ENCODE measurements at places on chromosomes 2 and 18.

- DNase-seq, result no peak
Measured at GRCh38 chr18:35513181-35513936, 15.6 kb upstream of the INO80C start.

DNA sequence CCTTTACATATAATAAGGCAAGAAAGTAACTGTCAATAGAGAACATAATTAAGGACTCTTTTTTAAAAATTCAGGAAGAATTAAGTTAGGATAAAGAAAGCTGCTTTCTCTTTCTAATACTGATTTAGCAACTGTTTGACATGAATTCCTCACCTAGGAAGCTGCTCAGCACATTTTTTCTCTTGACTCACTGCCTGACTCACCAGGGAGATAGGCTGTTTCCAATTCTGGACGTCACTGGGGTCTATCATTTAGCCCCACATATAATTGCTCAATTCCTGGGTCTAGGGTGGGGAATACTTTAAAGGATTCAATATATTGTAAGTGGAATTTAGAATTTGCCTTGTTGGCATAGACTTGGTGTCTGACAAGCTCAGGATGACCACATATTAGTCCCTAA lies 50.8 kb upstream of the UGP2 start:
- DNase-seq, result peak; percentile 72

- DNase-seq, result no peak
Measured at GRCh38 chr18:64678048-64678447, 529.2 kb upstream of the LINC00305 start.

DNA sequence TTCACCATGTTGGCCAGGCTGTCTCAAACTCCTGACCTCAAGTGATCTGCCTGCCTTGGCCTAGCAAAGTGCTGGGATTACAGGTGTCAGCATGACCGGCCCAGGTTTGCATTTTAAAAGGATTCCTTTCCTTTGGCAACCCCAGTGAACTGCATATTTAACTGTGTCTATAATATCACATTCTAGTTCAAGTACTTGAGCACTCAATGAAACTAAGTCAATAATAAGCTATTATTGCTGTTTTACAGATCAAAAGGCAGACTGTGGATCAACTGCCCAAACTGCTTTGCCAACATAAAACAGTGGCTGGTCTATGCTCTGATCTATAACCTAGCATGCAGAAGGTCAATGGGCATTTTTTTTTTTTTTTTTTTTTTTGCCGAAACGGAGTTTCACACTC lies 144.5 kb downstream of the USP34 start:
- DNase-seq, result no peak

GRCh38 chr2:43158259-43158880 lies 68.0 kb downstream of the ZFP36L2 start:
- no peak for DNase-seq

DNA sequence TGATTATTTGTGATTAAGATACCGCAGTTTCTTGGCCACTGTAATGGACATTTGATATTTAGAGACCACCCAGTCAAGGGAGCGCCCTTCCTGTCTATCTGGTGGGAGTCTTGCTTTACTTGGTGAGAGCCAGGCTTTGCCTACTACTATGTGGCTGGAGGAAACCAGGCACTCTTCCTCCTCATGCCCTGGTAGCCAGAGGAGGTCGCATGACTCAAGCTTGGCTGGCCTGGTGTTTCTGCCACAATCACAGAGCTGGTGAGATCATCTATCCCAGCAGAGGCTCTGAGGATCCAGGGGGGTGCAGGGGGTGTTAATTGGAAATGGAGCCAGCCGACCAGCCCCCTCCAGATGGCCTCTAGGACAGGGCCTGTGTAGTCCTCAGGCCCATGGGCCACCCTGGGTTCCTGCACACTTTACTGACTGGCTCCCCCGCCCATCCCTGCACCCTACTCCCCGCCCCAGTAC lies 46.8 kb upstream of the BIN1 start:
- no peak for DNase-seq

- DNase-seq, result no peak
Measured at GRCh38 chr2:172870396-172870795, 134.8 kb downstream of the RAPGEF4 start.

DNA sequence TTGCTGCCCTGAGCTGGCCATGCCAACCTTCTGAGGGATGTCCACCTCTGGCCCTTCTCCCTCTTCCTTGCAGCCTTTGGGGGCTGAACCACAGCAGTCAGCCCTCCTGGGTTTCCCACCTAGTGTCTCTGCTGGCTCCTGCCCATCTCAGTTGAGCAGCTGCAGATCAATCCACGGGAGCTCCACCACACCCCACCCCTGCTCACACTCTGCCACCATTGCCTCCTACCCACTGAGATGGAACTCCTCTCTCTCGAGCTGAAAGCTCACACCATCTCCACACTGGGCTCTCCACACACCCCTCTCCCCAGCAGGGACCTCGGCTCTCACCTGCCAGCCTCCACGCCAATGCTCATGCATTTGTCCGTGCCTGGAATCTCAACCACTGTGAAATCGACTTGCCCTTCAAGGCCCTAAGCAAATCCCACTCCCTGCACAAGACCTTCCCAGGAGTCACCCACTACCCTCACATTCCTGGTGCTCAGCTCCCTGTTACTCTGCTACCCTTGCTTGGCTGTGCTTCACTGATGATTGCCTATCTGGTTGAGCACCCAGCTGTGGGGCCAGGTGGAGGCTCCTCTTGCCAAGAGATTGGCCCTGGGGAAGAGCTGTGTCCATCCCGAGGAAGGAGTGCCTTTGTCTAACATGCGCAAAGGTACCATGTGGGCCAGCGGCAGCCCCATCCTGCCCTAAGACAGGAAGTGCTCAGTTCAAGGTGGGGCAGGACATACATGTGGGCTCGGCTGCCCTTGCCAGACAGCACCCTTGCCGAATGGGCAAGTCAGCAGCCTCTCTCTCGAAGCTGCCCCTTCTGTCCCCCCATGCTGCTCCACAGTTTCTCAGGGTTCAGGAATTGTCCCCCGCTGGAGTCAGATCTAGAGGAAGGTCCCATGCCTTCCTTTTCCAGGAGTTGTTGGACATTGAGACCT lies 208.7 kb downstream of the CYP26B1 start:
- DNase-seq, result no peak

DNA sequence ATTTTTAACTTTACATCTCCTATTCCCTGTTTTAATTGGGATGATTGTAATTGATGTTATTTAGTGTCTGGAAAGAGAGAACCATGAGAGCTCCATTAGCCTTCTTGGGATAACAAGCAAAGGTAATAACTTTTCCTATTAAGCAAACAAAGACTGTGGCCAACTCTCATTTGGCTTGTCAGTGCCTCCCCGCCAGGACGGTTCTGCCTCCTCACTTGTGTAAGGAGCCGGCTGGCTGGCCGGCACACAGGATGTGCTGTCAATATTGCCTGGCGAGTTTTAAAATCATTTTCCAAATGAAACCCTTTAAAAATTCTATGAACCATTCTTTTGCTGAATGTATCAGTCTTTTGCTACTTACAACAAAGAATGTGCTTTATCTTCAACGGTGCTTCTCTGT lies 898.3 kb downstream of the CPS1 start:
- no peak for DNase-seq

DNA sequence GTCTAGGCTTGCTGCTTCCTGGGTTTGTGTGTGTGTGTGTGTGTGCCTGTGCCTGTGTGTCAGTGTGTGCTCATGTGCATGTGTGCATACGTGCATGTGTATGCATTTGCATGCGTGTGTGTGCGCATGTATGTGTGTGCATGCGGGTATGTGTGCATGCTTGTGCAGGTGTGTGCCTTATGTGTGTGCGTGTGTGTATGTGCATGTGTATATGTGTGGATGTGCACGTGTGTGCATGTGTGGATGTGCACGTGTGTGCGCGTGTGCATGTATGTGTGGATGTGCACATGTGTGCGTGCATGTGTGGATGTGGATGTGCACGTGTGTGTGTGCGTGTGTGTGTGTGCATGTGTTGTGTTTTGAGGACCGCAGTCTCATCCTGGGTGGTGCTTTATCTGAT lies 42.8 kb downstream of the LPIN1 start:
- no peak for DNase-seq

DNA sequence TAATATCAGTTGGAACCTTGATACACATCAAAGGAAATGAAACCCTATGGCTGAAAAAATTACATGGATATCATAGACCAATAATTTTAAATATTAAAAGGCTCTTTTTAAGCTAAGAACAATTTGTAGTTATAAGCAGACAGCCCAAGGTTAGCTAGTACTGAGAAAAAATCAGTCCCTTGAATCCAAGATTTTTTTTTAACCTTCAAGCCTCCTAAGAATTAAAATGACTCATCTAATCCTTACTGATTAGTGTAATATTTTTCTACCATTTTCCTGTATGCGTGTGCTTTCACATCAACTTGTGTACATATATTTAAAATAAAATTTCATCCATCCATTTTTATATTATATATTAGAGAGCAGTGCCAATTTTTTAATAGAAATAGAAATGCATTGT lies 1004.9 kb upstream of the ZEB2 start:
- DNase-seq, result no peak

- DNase-seq, result peak; percentile 47
Measured at GRCh38 chr2:215624423-215624829, 188.6 kb upstream of the FN1 start.

GRCh38 chr2:32864334-32865111 lies 82.2 kb upstream of the LTBP1 start:
- no peak for DNase-seq

DNA sequence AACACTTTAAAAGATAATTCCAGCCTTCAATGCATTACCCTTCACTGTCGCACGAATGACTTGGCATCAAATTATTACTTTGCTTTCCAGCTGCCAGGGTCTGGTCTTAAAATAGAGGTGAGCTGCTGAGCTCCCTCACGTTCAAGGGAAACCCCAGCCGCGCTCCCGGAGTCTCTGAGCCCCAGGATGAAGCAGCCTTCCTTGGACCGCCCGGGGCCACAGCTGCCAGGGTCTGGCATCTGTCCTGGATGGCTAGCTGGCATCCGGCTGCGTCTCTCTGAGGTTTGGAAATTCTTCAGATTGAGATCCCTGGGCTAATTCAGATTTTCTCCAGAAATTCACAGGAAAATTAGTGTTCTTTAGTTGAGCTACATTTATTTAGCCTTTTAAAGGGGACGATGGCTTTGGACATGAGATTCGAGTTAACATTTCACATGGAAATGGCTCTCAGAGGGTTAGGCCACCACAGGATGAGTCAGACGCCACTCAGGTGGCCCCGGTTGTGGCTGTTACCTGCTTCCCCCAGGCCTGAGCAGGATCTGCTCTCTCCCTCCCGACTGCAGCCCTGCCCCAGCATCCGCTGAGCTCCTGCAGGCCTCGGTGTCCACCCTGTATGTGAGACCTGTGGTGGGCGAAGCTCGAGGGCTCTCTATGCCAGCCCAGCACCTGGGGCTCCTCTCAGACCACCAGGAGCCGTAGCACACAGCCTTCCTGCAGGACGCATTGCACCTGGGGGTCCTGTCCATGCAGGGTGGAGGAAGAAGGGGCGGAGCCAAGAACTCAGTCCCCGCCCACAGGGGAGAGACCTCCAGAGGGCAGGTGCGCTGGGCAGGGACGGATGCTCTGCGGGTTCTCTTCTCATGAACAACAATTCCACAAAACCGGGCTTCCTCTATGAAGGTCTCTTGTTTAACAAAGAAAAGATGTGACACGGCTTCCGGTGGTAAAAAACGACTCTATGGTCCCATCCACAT lies 255.5 kb downstream of the TWIST2 start:
- no peak for DNase-seq

DNA sequence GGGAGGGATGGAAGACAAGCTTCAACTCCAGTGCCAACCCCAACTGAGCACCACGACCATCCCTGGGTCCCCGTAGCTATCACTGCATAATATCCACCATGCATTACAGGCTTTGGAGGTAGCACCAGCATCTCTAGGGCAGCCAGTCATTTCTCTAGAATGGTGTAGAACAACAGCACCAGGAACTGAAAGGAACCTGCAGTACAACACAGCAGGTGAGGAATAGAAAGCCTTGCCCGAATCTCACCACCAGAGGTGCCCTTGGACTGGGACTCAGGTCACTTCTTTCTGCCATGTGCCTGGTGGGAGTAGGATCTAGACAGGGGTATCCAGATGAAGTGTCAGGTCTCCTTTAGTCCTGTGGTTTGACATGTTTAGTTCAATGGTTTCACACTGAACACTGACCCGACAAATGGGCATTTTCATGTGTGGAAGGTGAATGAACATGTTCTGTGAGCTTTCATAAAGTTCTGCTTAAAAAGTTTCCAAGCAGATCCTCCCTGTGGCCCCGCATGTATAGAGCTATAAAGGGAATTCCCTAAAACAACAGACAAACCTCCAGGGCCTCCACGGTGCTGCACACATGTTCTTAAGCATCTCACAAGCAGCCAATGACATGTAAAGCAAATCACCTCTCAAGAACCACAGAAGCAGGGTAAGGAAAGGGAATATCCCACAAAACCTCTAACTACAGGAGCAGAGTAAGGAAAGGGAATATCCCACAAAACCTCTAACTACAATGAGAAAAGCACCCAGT lies 208.3 kb downstream of the AFF3 start:
- DNase-seq, result no peak

DNA sequence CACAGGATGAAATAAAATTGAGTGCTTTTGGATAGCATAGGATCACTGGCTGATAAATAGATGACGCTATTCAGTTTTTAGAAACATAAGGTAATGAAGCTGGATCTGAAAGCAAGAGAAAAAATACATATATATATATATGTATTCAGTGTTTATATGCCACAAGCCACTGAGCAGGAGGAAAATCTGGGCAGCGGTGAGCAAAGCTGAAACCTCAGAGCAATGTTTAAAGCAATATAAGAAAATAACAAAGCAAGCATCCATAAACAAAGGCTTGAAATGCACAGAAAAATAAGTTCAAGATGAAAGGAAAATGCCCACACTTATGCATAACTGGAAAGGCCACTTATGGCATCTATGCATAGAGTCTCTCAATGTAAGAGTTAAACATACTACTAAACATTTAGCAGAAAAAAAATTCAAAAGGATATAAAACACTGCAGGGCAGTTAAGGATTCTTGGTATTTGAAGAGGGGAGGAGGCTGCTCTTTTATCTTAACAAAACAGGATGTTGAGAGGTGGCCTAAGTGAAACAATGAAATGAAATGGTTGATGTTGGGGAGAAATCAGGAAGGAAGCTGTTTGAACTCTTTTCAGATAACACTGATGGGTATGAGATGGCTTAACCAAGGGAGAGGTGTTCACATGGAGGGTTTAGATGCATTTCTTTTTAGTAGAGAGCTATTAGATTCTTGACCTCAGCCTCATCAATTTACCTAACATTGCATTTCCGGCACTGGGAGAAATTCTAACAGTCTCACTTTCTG lies 129.1 kb downstream of the ARHGAP15 start:
- no peak for DNase-seq

DNA sequence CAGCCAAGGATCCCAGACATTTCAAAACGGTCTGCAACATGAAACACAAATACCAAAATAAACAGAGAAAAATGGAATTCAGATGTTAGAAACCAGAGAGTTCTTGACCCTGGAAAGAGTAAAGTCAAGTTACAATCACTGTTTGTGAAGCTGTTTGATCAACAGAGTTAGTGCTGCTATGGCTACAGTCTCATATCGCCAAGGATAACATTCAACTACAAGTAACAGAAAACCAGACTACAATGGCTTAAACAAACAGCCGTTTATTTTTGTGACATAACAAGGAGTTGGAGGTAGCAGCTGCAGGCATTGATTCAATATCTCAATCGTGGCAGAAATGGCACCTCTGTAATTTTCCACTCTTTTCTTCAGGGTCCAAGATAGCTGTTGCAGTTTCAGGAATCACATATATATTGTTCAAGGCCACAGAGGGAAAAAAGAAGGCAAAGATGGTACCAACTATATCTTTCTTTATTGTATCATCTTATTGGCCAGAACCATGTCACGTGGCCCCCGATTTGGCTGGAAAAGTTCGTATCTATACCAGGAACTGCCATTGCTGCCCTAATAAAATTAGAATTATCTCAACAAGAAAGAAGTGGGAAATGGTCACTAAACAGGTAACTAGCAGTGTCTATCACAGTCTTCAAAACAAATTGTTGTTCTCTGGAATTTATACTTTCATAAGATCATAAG lies 17.7 kb upstream of the HNRNPLL start:
- DNase-seq, result no peak
